ENCODE measurements at places on chromosomes 5 and 9.

DNA sequence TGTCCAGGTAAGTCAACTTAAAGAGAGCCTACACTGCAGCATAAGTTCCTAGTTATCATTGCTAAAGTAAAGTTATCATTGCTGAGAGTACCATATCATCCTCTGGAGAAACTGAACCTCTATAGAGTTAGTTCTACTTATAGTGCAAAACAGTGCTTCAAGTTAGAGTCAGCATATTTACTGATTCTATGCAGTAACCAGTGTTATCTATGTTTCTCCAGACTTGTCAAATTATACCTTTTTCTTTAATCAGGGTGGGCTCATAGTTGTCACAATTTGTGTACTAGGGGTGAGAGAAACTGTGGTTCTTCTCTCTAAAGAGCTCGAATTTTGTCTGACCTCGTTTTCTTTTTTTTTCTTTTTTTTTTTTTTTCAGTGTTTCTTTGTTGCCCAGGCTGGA is 79.6 kb downstream of the ANXA2R start:
- DNase-seq: no peak

DNA sequence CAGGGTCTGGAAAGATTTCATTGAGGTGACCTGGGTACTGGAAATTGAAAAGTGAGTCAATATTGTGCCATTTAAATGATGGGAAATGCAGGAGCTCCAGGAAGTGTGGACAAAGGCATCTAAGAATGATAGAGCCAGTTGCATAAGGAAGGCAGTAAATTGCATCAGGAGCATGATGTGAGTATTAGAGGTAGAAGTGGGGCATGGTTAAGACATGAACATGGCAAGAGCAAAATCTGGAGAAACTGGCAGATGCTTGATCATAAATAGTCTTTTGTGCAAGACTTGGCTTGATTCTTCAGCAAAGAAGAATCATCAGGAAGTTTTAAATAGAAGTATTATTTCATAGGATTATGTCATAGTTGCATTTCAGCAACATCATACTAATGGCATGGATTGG is 157.4 kb upstream of the PUM3 start:
- no peak for DNase-seq

- no peak for DNase-seq
These were observed 436.0 kb downstream of the TMEM38B start for GRCh38 chr9:106130374-106130773.

DNA sequence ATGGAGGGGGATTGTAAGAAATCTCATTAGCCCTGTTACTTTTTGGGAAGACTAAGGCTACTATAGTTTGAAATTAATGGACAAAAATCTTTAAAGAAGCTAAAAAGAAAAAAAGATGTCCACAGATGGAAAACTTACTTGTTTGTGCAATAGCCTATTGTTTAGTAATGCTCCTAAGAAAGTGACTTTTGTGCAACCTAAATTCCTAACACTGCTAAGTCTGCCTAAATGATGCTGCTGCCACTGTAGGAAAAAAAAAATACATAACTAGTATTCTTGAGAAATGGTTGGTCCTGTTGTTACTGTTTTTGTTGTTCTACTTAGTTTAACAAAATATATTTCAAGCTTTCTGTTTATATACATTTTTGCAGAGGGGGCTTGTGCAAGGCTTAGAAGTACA is 108.2 kb upstream of the NR3C1 start:
- DNase-seq: no peak

DNA sequence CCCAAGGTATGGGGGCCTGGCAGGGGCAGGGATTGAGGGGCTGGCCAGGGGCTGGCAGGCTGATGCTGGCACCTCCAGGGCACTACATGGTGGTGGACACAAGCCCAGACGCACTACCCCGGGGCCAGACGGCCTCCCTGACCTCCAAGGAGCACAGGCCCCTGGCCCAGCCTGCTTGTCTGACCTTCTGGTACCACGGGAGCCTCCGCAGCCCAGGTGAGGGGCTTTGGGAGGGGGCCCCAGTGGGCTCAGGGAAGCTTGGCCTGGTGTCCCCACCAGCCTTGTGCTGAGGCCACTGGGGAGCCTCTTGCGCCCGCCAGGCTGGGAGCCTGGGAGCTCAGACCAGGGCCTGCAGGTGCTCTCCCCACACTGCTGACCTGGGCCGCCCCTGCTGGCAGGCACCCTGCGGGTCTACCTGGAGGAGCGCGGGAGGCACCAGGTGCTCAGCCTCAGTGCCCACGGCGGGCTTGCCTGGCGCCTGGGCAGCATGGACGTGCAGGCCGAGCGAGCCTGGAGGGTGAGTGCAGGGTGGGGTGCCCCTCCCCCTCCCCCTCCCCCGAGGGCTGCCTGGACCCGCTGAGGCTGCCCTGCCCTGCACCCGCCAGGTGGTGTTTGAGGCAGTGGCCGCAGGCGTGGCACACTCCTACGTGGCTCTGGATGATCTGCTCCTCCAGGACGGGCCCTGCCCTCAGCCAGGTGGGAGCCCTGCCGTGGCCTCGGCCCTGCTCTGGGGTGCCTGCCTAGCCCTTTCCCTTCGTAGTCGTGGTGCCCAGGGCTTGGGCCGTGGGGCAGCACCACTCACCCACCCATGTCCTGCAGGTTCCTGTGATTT is 5.7 kb downstream of the MAMDC4 start:
- DNase-seq: no peak

DNA sequence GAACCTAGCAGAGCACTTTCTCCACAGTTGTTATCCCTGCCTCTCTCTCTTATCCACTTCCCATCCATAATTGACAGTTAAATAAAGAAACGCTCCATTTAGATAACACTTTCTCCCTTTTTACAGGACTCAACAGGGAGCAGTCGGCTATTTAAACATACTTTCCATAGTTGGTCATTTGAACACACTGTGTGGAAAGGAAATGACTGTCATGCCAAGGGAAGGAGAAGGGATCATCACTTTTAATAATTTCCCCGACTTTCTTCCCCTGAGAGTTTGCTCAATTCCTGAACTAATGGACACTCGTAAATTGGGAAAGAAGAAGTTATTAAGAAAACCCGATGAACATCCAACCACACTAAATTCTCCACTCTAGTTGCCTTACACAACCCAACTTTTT is 400.8 kb upstream of the PTGER4 start:
- no peak for DNase-seq

All from NCI-H524 (cell line).